ENCODE measurements at places on chromosomes 3 and 15. TPM values are rescaled to one million over a fixed set of nuclear protein-coding genes. Genes with fewer than 3 reads are reported as not detected.

GRCh38 chr3:114627770-114628169, 333.9 kb downstream of the TIGIT start:
- DNase-seq: no peak

GRCh38 chr3:82293867-82294266, 532.4 kb upstream of the GBE1 start:
- DNase-seq: no peak

DNA sequence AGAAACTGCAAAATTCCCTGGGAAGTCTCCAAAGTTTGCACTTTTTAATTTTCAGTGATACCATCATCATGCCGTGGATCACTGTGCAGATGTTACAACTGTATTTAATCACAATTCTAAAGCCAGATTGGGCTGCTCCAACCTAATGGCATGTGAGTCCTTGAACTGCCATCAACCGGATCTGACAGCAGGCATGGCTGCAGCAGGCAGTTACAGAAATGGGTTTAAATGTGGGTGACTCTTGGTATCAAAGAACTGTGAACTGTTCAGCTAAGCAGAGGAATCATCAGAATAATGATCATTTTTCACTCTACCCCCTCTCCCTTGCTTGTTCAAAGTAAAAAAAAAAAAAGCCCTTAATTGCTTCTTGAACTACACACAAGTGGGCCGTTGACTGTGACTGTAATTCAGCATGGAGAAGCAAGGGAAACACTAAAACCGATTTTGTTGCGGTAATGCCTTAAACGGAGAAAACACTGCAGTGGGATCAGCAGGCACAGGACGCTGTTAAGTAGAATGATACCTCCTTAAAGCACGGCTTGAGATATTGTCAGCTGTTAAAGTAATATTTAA, 152.4 kb downstream of the RORA start:
- no peak for DNase-seq

Gene GPR62
- total RNA-seq: not detected

DNA sequence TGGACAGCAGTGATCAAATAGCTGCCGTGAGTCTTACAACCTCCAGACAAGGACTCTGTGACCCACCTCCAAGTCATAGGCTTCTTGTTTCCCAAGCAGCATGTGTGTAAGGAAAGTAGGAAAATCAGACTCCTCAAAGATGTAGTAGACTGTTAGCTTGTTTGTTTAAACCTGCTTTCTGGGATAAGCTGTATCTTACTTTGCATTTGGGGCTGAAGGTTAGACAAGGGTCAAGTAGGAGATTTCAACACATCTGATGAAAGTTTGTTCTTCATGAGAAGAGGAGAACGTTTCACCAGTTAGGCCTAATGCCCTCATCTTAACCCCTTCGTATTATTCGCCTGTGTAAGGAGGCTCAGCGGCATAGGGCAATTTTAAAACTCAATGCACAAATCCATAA, 756.4 kb upstream of the NR2F2 start:
- DNase-seq: no peak

GRCh38 chr3:65348398-65348995, 660.7 kb upstream of the ADAMTS9 start:
- no peak for DNase-seq

- no peak for DNase-seq
Observed at GRCh38 chr3:33269385-33269784, 7.9 kb upstream of the FBXL2 start.

Gene SENP7
- 17.0 TPM for total RNA-seq

DNA sequence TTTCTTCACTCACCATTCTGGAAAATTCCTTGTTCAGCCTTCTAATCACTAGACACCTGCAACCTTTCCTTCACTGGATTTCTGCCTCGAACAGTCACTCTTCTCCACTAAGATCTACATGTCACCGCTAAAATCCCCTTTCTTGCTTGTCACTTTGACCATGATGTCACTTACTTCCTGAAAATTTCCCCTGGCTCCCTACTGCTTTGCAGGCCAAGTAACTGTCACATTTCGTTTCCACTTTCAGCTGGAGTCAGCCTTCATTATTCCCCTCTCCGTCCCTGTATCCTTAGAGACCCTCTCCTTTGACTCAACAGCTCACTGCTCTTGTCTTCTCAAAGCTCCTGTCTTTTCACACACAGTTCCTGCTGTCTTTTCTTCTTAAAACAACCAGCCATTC, 15.9 kb downstream of the CHL1 start:
- no peak for DNase-seq

DNA sequence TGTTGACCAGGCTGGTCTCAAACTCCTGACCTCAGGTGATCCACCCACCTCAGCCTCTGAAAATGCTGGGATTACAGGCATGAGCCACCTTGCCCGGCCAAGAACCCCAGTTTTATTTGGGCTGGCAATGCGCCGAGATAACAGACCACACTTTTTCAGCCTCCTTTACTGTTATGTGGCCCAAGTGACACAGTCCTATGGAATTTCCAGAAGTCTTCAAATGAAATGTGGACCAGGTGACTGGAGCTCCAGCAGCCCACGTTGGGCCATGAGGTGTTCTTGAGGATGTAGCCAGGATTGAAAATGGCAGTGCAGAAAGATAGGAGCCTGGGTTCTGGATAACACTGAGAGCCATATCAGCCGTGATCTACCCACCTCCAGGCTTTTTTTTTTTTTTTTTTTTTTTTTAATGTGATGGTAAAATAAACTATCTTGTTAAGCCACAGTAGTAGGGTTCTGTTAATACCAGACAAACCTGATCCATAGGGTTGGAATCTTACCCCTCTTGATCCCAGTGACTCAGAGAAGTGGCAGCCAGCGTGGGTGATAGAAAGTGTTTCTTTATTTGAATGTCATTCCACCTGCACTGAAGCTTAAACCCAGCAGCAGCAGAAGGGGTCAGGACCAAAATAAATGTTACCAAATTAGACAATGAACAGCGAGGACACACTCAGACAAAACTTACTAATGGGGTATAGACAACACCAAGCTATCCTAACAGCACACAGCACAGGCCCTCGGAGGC, 55.6 kb downstream of the LHFPL4 start:
- DNase-seq: no peak

Gene COL8A1
- total RNA-seq: 80.6 TPM

GRCh38 chr3:111801693-111802092, 57.4 kb upstream of the PHLDB2 start:
- DNase-seq: no peak

All from posterior vena cava (tissue), 2 donors.